ENCODE measurements at places on chromosomes 6 and 20. TPM values are rescaled to one million over a fixed set of nuclear protein-coding genes. Genes with fewer than 3 reads are reported as not detected.

Gene MCCD1
- not detected for total RNA-seq

DNA sequence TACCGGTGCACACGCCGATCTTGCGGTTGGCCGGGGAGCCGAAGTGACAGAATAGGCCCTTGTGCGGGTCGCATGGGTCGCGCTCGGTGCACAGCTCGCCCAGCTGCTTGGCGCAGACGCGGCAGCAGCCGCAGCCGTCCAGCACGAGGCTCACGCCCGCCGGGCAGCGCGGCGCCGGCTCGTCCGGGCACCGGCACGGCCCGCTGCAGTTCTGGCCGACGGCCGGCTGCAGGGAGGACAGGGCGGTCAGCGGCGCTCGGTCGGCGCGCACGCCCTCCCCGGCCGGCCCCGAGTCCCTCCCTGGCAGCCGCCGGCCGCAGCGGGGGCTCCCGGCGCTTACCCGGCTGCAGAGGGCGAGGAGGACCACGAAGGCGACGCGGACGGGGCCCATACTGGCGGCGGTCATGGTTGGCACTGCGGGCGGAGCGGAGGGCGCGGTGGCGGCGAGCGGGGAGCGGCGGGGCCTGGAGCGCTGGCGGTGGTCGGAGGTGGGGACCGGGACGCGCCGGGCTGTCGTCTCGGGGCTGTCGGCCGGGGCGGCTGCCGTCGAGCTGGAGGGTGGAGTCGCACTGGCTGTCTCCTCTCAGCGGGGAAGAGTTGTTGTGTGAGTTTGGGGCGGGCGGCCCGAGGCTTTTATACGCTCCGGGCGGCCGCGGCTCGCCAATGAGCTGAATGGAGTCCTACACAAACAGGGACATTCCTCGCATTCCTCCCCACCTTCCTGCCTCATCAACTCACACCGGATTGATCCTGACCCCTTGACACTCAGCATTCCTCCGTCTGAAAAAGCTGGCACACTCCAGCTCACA, at the start of gene CCN2:
Gene CCN2 (minus strand): TSS at position 606 of the 809 bp plus-strand sequence. CDS start 200 bp downstream, at position 406.
- DNase-seq = peak; percentile 97

GRCh38 chr6:145689529-145689928, 45.8 kb downstream of the EPM2A start:
- no peak for DNase-seq

DNA sequence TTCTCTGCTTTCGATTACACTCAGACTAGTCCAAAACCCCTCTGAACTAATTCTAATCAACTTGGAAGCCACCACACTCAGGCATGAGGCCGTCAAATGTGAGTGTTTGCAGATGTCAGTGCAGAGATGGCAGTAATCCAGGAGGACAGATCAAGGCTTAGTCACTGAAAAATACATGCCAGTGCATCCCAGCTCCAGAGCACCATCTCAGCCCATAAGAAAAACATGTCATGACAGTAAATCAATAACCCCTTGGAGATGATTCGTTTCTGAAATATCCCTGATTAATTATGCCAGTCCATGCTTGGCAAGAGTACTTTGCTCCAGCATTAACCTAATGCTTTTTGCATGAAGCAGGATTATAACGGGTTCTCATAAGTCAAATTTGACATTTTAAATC, 179.5 kb downstream of the ADAT2 start:
- DNase-seq = peak; percentile 66

- no peak for DNase-seq
Measured at GRCh38 chr6:126026001-126026400, 39.7 kb downstream of the TRMT11 start.

Gene GINM1
- total RNA-seq = 54.2 TPM

DNA sequence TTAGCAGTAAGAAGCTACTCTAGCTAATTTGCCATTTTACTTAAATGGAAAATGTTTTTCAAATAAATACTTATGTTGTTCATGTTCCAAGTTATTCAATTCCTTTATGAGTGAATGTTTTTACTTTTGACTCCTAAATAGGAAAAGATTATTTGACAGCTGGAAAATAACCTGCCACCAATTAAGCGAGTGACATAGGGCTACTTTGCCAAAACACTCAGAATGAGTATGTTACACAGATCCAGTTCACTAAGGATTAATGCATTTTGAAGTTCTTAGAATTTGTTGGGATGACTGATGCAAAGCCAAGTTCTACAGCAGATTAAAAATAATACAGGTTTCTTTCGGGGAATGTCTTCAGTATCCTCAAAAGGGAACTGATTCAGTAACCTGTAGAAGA, 144.4 kb downstream of the ADGRG6 start:
- no peak for DNase-seq

- DNase-seq = peak; percentile 29
Measured at GRCh38 chr6:165611294-165611693, 51.7 kb downstream of the PDE10A start.

DNA sequence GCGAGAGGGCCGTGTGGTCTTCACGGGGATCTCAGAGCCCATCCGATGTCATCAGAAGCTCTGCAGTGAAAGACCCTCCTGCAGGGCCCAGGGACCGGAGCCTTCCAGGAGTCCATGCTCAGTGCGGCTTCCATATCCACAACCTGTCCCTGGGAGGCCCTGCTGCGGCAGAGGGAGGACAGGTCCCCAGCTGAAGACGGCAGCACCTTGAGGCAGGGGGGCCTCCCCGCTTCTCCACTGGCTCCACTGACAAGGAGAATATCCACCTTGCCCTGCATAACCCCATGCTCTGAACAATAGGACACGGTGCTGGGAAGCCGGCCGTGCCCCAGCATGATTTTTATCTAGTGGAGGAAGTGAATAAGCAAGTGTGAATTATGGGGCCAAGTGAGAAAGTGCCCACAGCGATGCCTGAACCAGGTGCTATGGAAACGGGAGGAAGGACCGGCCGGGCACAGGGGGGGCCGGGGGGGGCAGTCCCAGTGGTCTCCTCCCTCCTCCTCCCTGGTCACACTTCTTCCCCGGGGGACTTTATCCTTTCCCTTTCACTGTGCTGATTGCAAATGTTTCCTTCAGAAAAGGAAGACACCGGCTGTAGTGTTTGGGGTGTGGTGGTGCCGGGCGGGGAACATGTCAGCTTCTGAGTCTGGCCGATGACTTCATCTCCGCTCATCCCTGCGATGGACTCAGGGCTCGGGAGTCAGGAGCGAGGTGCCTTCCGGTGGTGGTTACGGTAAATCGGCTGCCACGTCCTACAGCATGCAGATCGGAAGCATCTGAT, 225.1 kb downstream of the ERMARD start:
- no peak for DNase-seq
